ENCODE measurements at places on chromosomes 16 and 17. TPM values are rescaled to one million over a fixed set of nuclear protein-coding genes. Genes with fewer than 3 reads are reported as not detected.

The MC1R gene
- total RNA-seq: 6.4 TPM

The CCL7 gene
- total RNA-seq: not detected

The FA2H gene
- total RNA-seq: not detected

The SLC43A2 gene
- total RNA-seq: 9.7 TPM

The MPP2 gene
- 11.8 TPM for total RNA-seq

The GPR139 gene
- total RNA-seq: not detected

The NOG gene
- total RNA-seq: 6.8 TPM

The CHST5 gene
- not detected for total RNA-seq

The SLC52A1 gene
- total RNA-seq: not detected

The KRT28 gene
- total RNA-seq: not detected

The ARHGAP44 gene
- not detected for total RNA-seq

The LRRC75A gene
- 1.7 TPM for total RNA-seq

The NIP7 gene
- 44.9 TPM for total RNA-seq

The ZPBP2 gene
- total RNA-seq: not detected

The PPP1R27 gene
- not detected for total RNA-seq

The CCL15 gene
- not detected for total RNA-seq

The KPNB1 gene
- total RNA-seq: 173 TPM

The FADS6 gene
- not detected for total RNA-seq

The SLFN12 gene
- 2.4 TPM for total RNA-seq

The HCRT gene
- not detected for total RNA-seq

The CCL16 gene
- total RNA-seq: not detected

The KRTAP9-8 gene
- not detected for total RNA-seq

The NLGN2 gene
- 12.9 TPM for total RNA-seq

The TAC4 gene
- total RNA-seq: not detected

The SLFN14 gene
- total RNA-seq: not detected

The RNPS1 gene
- total RNA-seq: 239 TPM

The JPH3 gene
- total RNA-seq: not detected

The ST6GALNAC2 gene
- total RNA-seq: 0.50 TPM

The TXNDC17 gene
- total RNA-seq: 21.4 TPM

The C17orf100 gene
- 0.39 TPM for total RNA-seq

The HSD17B1 gene
- total RNA-seq: 0.44 TPM

The HBQ1 gene
- not detected for total RNA-seq

The GAST gene
- not detected for total RNA-seq

The MT4 gene
- total RNA-seq: not detected
